ENCODE measurements at places on chromosomes 12 and 14. TPM values are rescaled to one million over a fixed set of nuclear protein-coding genes. Genes with fewer than 3 reads are reported as not detected.

The TMEM52B gene
- 183 TPM for polyA plus RNA-seq

The TAS2R8 gene
- not detected for polyA plus RNA-seq

The EAPP gene
- 70.9 TPM for polyA plus RNA-seq

The PRH2 gene
- polyA plus RNA-seq = 0.37 TPM

The RHOF gene
- 13.2 TPM for polyA plus RNA-seq

The CD27 gene
- 2.6 TPM for polyA plus RNA-seq
